ENCODE measurements at places on chromosomes 6 and 20.

DNA sequence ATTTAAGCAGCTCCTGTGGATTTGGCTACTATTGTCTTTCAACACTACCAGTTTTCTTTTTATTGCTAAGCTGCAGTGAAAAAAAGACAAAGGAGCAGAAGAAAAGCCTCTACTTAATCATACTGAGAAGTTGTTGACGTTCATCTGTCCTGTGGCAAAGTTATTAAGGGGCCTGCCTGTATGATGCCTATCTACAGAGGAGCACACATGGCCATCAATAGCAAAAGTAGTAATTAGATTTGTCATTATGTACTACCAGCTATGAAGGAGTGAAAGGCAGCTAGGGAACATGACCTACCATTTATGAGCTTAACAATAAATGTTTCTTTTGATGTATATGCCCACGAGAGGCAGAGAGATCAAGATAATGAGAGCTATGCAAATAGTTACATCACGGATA lies 620.9 kb downstream of the PHF3 start:
- DNase-seq = no peak

DNA sequence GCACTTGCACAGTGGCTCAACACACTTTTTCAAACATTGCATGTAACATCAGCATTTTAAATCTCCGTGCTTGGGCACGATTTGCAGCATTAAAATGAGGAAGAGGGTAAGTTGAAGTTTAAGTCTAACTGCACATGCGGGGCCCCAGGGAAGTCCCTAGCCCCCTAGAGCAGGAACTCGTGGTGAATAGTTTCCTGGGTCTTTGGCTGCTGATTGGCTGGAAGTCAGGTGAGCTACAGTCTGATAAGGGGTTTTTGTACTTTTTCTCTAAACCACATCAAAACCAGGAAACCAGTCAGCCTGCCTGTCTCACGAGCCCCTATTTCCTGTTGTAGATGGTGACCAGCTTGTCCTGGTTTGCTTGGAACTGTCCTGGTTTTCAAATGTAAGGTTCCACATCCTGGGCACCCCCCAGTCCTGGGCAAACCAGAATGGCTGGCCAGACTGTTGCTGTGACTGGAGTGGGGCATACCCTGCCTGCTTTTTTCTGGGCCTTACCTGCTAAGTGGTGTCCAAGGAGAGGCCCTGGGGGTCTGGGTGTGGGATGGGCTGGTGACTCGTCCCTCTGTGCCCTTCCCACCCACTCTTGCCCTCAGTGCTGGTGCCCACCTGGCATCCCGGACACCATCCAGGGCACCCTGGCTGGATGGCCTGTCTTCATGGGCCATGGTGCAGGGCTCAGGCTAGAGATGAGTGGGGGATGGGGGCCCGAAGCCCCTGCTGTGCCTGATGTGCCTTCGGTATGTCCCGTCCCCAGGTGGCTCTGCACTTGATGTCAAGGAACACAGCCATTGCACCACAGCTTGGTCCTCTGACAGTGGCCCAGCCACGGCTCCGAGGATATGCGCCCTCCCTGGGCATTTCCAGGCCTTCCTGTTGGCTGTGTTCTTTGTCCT lies 31.8 kb downstream of the SUN5 start:
- DNase-seq = no peak

DNA sequence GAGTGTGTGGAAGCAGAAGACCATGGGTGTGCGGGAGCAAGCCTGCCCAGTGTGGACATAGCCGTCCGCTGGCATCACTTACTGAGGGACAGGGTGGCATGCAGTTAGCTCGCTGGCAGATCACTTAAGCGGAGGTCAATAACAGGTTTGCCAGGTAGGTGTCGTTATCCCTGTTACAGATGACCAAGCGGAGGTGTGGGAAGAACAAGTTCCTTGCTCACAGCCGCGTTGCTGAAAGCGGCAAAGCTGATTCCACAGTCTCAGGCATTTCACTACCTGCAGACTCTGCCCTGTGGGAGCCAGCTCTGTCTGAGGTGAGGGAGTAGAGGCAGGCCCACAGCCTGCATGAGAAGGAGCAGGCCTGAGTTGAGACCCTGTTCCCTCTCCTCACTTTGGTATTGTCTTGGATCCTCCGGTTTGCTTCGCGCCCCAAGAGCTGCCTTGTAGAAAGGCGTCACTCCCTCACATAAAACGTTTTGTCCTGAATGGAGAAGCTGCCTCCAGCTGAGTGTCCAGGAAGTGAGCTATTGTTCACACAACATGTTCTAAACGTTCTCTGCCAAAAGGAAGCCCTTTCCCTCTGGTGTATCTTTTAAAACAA lies 96.9 kb downstream of the TCP11 start:
- DNase-seq = no peak

DNA sequence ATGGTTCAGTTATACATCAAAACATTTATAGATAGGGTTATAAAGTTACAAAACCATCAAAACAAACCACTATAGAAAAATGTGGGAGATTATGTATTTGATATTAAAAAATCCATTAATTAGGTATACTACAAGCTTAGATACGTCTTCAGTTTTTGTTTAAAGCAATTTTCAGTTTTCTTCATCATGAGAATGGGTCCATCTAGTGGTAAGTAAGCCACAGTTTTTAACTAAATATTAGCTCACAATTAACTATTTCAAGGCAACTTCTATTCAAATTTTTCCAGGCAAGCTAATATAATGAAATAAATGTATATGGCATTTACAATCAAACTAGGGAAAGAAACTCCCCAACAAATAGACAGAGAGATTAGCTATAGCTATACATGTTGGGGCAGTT lies 44.4 kb downstream of the RNGTT start:
- DNase-seq = no peak

DNA sequence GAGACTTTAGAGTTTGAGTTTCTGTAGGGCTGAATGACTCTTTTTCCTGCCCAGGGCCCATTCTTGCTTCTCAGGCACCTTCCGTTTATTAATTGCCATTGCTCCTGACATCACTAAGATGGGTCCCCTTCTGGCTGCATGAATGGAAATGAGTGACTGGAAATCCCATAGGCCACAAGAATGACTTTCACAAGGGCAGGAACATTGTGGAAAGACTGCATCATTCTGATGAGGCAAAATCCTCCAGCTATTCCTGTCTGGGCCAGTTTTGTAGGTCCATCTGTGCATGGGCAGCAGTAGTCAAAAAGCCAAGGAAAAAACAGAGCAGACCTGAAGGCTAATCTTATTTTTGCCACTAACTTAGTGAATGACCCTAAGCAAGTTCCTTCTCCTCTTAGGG lies 19.3 kb downstream of the TMEM74B start:
- DNase-seq = no peak

GRCh38 chr6:35508027-35508426 lies 4.7 kb downstream of the TULP1 start:
- DNase-seq = no peak

- DNase-seq = no peak
Measured at GRCh38 chr6:54291146-54291545, 17.1 kb upstream of the TINAG start.

DNA sequence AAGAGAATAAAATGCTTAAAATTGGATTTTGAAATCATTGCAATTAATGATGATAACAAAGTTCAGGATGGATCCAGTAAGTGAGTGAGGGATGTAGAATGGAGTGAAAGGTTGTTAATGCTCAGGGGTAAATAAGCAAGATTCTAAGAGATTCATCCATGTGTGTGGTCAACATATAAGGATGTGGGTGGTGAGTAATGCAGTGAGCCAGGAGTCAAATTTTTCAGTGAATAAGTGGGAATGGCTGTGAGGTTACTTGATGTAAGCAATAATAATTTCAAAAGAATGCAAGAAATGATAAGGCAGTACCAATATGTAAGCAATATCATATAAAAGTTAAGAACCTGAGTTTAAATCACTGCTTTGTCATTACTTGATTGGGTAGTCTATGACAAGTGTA lies 207.5 kb upstream of the ADGRB3 start:
- no peak for DNase-seq

GRCh38 chr6:48111143-48111506 lies at the start of gene PTCHD4:
PTCHD4 (minus strand) TSS chr6:48111197; CDS start chr6:48068957, 42,240 bp downstream.
- DNase-seq = no peak

- no peak for DNase-seq
Measured at GRCh38 chr6:45677381-45678284, 299.9 kb upstream of the SUPT3H start.

DNA sequence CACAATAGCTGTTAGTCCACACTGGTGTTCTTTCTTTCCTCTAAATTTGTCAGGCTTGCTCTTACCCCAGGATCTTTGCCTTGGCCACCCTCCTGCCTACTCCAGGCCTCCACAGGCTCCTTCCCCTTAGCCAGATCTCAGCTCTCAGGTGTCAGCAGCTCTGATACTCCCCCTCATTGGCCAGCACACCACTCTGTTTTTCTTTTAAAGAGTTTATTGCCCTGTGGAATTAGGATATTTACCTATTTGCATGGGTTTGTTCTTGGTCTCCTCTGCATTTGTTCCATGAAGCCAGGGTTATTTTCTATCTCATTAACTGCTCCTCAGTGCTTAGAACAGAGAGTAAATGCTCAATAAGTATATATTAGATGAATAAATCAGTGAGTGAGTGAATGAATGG lies 36.8 kb downstream of the GCNT2 start:
- no peak for DNase-seq

GRCh38 chr6:85237478-85237877 lies 212.4 kb upstream of the NT5E start:
- no peak for DNase-seq

GRCh38 chr20:24953621-24954133 lies 4.6 kb downstream of the CST7 start:
- no peak for DNase-seq

GRCh38 chr6:136524936-136525413 lies 25.2 kb downstream of the MAP7 start:
- DNase-seq = no peak

- no peak for DNase-seq
Measured at GRCh38 chr6:113558966-113559365, 298.2 kb upstream of the MARCKS start.

DNA sequence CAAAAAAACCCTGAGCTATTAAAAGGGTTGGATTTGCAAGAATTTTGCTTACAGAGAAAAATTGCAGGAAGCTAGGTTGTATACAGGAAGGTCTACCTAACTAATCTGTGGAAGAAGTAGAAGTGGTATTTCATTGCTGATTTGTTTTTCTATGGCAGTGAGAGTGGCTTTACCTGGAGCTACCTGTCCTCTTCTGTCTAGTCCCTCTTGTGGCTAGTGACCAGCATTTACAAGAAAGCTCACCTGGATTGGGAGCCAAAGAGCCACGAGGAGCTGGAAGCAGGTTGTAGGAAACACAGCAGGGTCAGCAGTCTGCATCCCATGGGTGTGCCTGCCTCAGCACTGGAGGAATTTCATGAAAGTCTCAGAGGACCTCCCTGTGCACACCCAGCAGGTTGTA lies 120.3 kb upstream of the RALGAPA2 start:
- no peak for DNase-seq

- no peak for DNase-seq
Measured at GRCh38 chr6:109093732-109094415, 772 bp downstream of the SESN1 start.

GRCh38 chr6:161631676-161632194 lies 357.9 kb upstream of the AGPAT4 start:
- DNase-seq = no peak

GRCh38 chr6:21478883-21479539 lies 114.5 kb upstream of the SOX4 start:
- DNase-seq = no peak

GRCh38 chr6:89237158-89237557 lies 20.0 kb upstream of the GABRR1 start:
- DNase-seq = no peak

DNA sequence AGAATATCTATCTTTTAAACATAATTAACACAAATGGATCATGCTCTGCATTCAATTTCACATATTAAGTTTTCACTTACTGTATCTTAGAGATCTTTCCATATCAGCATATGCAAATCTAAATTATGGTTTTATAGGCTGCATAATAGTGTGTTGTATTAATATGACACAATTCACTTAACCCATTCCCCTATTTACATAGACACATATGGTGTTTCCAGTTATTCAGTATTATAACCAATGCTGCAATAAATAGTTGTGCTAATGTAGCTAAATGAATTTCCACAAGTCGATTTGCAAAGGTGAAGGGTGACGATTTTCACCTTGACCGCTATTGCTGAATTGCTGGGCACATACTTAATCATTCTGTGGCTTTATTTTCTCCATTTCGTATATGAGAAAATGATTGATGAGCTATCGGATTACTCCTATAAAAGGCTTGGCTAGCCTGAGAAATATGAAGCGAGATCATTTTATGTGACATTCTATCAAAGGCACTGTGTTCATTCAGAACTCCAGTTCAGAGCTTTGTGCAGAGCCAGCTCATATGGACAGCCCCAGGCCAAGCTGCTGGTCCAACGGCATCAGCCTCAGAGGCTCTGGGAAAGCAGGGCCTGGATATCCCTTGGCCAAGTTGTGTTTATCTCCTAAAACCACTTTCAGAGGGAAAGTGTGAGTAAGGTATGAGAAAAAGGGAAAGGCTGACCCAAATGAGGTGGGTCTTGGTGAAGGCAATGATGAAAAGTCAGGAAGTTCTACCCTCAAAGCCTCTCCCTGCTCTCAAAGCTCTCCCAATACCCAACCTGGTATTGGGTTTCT lies 50.8 kb downstream of the GFOD1 start:
- no peak for DNase-seq

GRCh38 chr6:45590696-45591184 lies 213.0 kb upstream of the SUPT3H start:
- DNase-seq = no peak
